ENCODE measurements at places on chromosomes 1 and 21. TPM values are rescaled to one million over a fixed set of nuclear protein-coding genes. Genes with fewer than 3 reads are reported as not detected.

Gene SYCP1
- not detected for total RNA-seq

Gene DRAXIN
- 0.32 TPM for total RNA-seq

Gene SIK1
- 4.6 TPM for total RNA-seq

Gene FASLG
- total RNA-seq, result not detected

Gene IRF6
- 0.05 TPM for total RNA-seq

Gene UQCRH
- total RNA-seq, result 1,071 TPM

Gene SYTL1
- total RNA-seq, result 4.1 TPM

Gene FMO3
- total RNA-seq, result not detected

Gene TNFRSF8
- 7.7 TPM for total RNA-seq

Gene CBR1
- total RNA-seq, result 338 TPM

Gene LAD1
- not detected for total RNA-seq

Gene C1QTNF12
- total RNA-seq, result 0.40 TPM

Gene AKR1A1
- total RNA-seq, result 106 TPM

Gene MCOLN3
- 4.1 TPM for total RNA-seq

Gene C1orf21
- total RNA-seq, result 10.8 TPM

Gene LCE2A
- 3.0 TPM for total RNA-seq

Gene RAB25
- total RNA-seq, result not detected

Gene PSMB2
- 56.9 TPM for total RNA-seq

Gene TNFRSF14
- total RNA-seq, result 6.6 TPM

Gene SLAMF1
- total RNA-seq, result 0.03 TPM

Gene DNAH14
- total RNA-seq, result 21.5 TPM

Gene C1QA
- total RNA-seq, result not detected

Gene PDE9A
- 0.02 TPM for total RNA-seq

Gene GUK1
- total RNA-seq, result 208 TPM

Gene BATF3
- total RNA-seq, result 23.2 TPM

Gene KRTAP10-9
- total RNA-seq, result not detected

Gene EPHA8
- total RNA-seq, result not detected

Data from HT1080 (cell line).